ENCODE measurements at places on chromosomes 5 and 9.

DNA sequence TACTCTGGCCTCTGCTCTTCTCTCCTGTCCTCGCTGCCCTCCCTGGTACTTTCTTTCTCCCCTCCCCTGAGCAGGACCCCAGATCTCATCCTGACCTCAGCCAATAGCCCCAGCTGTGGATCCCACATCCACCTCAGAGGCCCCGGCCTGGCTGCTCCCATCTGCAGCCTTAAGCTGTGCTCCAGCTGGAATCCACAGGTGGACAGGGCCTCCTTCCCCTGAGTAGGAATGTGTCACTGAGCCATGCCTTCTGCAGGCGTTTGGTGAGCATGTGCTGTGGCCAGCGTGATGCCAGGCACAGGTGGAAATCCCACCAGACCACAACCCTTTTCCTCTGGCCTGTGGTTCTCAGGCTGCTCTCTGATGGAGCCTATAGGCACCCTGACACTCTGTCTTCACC lies 68.9 kb downstream of the C5orf15 start:
- no peak for DNase-seq

GRCh38 chr5:163379298-163380155 lies 57.9 kb upstream of the CCNG1 start:
- DNase-seq: peak; percentile 81

DNA sequence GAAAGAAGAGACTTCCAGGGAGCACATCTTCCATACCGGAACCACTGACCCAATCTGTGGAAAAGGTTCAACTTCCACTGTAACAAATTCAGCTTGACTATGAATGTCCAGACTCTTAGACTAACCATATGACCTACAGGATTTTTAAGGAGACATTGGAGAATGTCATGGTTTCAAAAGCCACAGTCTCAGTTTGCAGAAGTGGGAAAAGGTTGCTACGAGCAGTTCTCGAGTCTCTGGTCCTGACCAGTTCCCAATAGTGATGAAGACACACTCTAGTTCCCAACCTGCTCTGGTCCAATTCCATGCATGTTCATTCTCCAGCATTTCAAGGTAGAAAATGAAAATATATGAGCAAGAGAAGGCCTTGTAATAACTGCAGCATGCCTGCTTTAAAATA lies 158.0 kb downstream of the MAPKAP1 start:
- DNase-seq: no peak

- no peak for DNase-seq
These were observed 24.0 kb upstream of the F2RL1 start for GRCh38 chr5:76794871-76795270.

GRCh38 chr5:137693951-137694721 lies 41.8 kb downstream of the KLHL3 start:
- DNase-seq: no peak

GRCh38 chr9:133961226-133962165 lies 30.6 kb downstream of the VAV2 start:
- no peak for DNase-seq

- no peak for DNase-seq
These were observed 296.6 kb downstream of the MED10 start for GRCh38 chr5:6081727-6082210.

DNA sequence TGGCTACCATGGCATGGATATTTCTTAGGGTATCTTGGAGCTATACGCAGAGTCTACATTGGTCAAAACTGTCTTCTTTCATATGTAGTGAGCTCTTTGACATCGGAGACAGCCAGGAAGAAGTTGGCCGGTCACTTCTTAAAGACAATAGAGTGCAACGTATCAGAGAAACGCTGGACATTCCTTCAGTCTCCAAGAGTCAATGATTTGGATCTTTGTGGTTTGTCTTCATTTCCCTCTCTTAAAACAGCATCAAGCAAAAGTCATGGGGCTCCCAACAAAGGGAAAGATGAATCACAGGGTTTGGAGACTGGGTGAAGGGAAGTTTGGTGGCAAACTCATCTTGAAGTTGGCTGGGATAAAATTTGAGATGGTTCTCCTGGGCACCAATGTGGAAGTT lies 320.1 kb downstream of the AGTPBP1 start:
- no peak for DNase-seq

DNA sequence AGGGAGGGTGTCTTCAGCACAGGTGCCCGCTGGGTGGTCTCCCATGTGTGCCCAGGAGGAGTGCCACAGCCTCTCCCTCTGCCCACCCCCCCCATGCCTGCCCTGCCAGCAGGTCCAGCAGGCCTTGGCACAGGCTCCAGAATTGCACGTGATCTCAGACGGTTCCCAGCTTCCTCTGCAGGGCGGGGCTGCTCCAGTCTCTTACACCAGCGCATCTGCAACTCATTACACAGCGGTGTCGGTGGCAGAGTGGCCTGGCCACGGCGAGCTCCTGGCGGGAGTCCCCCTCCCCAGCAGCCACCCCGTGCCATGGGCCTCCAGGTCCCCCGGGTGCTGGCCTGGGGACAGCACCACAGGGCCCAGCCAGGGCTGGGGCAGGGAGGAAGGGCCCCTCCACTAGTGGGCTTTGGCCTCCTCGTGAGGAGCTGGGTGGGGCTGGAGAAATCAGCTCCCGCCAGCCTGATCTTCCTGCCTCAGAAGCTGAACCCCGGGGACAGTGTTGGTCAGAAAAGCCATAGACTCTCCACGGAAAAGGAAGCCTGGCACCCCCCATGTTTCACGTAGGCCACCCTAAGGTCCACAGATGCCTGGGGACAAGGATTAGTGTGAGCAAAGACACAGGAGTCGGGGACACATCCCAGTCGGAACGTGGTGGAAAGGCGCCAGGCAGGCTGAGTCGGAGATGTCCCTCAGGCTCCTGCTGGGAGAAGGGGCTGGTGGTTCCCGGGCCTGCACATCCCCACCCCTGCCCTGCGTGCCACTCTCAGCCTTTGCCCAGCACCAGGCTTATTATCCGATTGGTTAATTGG lies 40.2 kb downstream of the RXRA start:
- DNase-seq: peak; percentile 18

- no peak for DNase-seq
These were observed 52.1 kb upstream of the PAPPA start for GRCh38 chr9:116101516-116101915.

- no peak for DNase-seq
These were observed 157.4 kb upstream of the PUM3 start for GRCh38 chr9:3001311-3001710.

DNA sequence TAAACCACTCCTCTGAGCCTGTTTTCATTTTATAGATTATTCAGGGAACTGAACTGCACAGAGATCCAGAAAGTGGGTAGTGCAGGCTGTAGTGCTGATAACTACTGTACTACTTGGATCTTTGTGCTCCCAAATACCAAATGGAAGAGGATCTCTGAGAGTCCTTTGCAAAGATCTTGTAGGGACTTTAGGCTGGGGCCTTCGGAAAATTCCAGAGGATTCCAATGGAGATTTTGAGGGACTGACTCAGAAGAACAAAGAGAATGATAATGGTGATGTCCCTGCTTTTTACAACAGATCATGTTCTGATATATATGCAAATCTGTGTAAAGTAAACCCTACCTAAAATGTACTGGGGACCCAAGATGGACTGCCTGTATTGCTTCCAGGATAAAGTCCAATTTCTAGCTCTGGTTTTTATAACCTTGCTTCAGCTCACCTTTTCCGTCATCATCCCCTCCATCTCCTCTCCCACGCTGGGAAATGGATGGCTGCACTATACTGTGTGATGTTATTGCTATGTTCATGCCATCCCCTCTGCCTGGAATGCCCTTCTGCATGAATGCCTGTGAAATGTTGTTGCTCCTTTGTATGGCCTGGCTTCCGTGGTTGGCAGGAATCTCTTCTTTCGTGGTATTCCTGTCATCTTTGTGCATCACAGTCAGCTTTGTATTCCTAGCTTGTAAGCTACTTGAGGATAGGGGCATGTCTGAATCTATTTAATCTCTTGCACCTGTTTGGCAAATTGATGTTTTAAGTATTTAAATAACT lies 9.7 kb upstream of the PSMD5 start:
- DNase-seq: no peak

DNA sequence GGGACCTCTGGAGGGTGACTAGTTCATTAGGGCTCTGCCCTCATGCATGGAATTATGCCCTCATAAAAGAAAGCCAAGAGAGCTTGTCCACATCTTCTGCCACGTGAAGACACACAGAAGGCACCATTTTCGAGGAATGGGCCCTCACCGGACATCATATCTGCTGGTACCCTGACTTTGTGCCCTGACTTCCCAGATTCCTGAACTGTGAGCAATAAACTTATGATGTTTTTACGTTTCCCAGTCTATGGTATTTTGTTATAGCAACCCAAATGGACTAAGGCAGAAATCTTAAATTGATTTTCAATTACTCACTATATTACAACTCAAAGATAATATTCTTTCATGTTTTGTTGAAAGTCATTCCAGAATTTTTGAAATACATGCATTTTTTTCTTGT lies 163.8 kb upstream of the PAPPA start:
- no peak for DNase-seq

DNA sequence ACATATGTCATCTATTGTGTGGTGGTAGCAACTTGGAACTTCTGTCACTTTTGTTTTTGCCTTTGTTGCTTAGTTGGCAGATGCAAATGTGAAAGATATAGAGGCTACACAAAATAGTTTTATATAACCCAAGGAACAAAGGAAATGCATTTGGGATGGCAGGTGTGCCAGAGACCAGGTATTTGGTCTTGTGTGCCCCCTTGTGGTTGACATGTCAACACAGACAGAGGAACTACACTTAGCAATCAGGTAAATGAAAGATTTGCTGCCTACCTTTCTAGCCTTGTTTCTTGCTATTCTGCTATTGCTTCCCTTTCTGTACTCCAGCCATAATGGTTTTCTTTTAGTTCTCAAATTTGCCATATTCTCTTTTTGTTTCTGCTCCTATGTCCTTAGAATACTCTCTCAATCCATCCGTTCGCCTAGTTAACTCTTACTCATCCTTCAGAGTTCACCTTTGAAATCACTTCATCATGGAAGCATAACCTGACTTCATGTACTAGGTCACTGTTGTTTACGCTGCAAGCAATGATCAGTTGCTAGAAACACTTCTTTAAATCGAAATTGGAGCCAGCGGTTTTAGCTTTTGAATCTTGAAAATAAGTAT lies 119.5 kb downstream of the TRPM3 start:
- peak; percentile 30 for DNase-seq

GRCh38 chr5:69491838-69492390 lies 676 bp upstream of the OCLN start:
- DNase-seq: no peak

GRCh38 chr9:136342181-136343120 lies 15.1 kb downstream of the GPSM1 start:
- peak; percentile 95 for DNase-seq

DNA sequence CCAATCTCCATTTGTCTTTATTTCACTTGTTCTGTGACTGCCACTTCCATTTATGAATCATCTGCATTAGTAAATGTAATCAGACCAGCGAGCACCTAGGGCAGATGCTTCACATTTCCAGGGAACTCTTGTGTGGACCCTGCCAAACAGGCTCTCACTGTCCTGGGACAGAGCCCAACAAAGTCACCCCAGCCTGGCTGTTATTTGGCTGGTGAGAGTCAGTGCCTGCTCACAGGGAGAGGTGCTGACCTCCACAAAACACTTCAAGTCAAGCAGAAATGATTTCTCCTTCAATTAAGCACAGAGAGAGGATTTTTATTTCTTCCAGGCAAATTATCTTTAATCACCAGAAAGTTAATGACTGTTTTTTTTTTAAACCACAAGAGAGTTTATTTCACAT lies 568.0 kb downstream of the MTRR start:
- DNase-seq: no peak

GRCh38 chr5:33242277-33242676 lies 198.5 kb upstream of the TARS1 start:
- DNase-seq: no peak

GRCh38 chr5:14465116-14465515 lies 116.5 kb upstream of the OTULINL start:
- no peak for DNase-seq

DNA sequence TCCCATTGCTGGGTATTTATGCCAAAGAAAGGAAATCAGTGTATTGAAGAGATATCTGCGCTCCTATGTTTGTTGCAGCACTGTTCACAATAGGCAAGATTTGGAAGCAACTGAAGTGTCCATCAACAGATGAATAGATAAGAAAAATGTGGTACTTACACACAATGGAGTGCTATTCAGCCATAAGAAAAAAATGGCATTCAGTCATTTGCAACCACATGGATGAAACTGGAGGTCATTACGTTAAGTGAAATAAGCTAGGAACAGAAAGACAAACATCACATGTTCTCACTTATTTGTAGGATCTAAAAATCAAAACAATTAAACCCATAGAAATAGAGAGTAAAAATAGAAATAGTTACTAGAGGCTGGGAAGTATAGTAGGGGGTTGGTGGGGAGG lies 1133.1 kb upstream of the ACO1 start:
- no peak for DNase-seq

DNA sequence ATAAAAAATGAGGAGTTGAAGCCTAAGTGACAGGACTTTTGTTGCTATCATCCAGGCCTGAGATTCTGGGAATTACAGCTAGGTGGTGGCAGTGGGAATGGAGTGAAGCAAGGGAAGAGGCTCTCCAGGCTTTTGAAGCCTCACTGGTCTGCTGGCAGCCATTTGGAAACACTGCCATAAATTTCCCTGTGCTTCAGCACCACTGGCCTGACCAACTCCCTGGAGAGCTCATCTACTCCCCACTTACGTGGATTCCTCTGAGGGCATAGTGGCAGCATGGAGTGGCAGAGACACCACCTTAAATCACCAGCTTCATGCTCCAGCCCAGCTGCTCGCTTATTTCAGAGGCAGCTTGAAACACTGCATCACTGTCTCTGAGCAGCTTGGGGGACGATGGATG lies 518.2 kb downstream of the TLR4 start:
- DNase-seq: no peak

DNA sequence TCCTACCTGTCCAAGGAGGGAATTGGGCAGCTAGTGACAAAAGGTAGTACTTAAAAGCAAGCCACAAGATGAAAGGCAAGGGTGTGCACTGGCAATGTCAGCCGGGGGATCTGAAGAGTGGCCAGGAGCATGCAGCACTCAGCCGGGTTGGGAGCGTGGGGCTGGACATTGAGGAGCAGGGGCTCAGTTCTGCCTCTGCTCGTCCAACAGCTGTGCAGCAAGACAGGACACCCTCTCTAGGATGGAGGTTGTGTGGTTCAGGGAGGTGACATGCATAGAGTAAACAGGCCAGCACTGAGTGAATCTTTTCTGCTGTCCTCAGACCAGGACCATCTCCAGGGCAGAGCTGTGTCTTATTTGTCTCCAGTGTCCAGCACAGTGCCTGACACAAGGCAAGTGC lies 235.3 kb downstream of the CRB2 start:
- DNase-seq: no peak

- DNase-seq: no peak
These were observed 94.5 kb downstream of the PDE4D start for GRCh38 chr5:59798862-59799667.
